ENCODE measurements at places on chromosomes 4 and X. TPM values are rescaled to one million over a fixed set of nuclear protein-coding genes. Genes with fewer than 3 reads are reported as not detected.

The MID2 gene
- total RNA-seq: 7.1 TPM

The NLGN4X gene
- total RNA-seq: 3.3 TPM

The SMPX gene
- total RNA-seq: 661 TPM

The TCEAL8 gene
- total RNA-seq: 38.0 TPM

The CPZ gene
- total RNA-seq: 0.41 TPM

The SHOX gene
- total RNA-seq: not detected

GRCh38 chr4:165011403-165011802 is 20.4 kb upstream of the TRIM60 start:
- no peak for DNase-seq

GRCh38 chr4:134308910-134309309 is 107.3 kb upstream of the PABPC4L start:
- no peak for DNase-seq

- no peak for DNase-seq
These were observed 283.0 kb upstream of the BOD1L1 start for GRCh38 chr4:13910556-13910955.

GRCh38 chr4:7034262-7035081 is 8.7 kb upstream of the TADA2B start:
- no peak for DNase-seq

- DNase-seq: no peak
These were observed 221.2 kb upstream of the MID1 start for GRCh38 chrX:10841579-10841978.

GRCh38 chr4:89044147-89044900 is 12.7 kb downstream of the FAM13A start:
- DNase-seq: no peak

DNA sequence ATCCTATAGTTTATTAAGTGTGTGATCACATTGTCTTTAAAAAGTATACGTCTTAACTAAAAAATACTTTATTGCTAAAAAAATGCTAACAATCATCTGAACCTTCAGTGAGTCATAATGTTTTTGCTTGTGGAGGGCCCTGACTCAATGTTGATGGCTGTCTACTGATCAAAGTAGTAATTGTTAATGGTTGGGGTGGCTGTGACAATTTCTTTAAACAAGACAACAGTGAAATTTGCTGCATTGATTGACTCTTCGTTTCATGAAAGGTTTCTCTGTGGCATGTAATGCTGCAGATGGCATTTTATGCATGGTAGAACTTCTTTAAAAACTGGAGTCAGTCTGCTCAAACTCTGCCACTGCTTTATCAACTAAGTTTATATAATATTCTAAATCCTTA is 101.4 kb upstream of the IL15 start:
- DNase-seq: no peak

DNA sequence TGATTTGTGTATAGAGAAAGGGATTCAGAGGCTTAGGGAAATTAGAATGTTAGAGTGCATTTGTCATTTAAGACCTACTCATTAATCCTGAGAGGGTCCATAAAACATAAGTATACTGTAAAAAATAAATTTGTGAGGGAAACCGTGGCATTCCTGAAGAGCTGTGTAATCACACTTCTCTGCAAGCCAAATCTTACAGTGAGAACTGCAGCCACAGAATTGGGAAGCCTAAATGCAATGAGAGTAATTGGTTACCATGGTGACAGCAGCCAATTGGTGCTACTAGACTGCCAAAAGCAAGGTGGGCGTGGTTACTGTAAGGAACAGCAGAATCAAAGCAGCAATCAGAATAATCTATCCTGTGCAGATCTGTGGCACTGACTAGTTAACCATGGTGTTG is 345.2 kb upstream of the GRID2 start:
- DNase-seq: no peak

DNA sequence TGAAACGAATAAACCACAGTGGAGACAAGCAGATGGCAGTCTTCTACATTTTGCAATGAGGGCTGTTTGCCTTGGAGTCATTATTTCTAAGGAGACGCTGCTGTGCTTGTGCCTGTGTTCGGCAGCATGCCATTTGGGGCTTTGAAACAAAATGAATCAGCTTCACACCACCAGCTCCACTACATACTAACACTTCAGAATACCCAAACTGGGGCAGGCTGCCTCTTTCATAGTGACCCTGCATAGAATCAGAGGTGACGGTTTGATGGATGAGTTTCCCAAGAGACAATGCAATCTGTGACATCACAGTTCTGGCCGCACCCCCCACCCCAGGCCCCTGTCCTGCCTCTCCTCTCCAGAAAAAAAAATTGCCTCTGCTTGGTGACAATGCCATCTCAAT is 57.1 kb upstream of the MID1 start:
- DNase-seq: no peak

GRCh38 chr4:41212616-41213203 is 1.6 kb downstream of the APBB2 start:
- DNase-seq: no peak

- no peak for DNase-seq
These were observed 6.9 kb downstream of the ZDHHC9 start for GRCh38 chrX:129836827-129837226.

- no peak for DNase-seq
These were observed 185.3 kb downstream of the MAPK10 start for GRCh38 chr4:86174506-86174905.

DNA sequence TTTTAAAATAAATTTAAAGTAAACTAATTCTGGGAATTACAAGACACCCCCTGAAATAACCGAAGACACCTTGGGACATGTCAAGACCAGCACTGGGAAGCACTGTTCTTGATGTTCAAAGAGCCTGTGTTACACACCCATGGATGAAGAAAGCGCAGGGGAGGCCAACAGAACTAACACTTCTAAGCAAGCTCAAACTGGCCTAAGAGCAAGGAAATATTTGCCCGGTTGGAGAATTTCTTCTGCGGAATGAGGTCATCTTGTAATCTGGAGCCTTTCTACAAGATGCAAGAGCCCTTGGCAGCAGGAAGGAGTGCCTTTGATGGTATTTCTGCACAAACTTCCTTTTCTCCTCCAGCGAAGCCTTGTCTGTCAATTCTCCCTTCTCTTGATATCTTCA is 9.3 kb upstream of the EFHC2 start:
- no peak for DNase-seq

DNA sequence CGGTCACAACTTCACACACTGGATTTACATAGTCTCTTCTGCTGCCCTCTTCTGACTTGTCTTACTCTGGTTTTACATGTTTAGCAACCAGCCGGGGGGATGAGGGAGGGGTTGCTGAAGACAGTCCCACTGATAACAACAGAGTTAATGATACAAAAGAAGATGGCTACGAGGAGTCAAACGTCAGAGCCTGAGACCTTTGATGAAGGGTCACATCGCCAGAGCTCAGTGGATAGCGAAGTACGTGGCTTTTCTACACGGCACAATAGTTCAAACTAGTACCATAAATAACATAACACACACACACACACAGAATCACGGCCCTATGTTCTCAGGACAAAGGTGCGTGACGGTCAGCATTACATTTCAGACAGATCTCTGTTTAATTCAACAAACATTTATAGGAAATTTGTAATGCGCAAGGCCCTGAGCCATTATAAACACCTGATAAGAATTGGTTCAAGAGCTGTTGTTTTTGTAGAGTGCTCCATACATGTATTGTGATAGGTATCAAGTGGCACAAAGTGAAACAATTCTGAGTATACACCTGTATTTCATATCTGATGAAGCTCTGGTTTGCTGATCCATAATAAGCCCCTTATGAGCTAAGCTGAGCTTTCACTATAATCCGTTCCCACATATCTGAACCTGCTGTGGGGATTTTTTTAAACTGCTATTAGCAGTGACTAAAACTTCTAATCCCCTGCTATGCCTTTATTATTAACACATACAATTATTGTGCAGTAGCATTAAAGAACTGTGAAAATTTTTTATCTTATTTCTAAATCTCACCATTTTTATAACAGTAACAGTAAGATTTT is 100.0 kb downstream of the NR3C2 start:
- no peak for DNase-seq
